ENCODE measurements at places on chromosomes 5 and 9. TPM values are rescaled to one million over a fixed set of nuclear protein-coding genes. Genes with fewer than 3 reads are reported as not detected.

DNA sequence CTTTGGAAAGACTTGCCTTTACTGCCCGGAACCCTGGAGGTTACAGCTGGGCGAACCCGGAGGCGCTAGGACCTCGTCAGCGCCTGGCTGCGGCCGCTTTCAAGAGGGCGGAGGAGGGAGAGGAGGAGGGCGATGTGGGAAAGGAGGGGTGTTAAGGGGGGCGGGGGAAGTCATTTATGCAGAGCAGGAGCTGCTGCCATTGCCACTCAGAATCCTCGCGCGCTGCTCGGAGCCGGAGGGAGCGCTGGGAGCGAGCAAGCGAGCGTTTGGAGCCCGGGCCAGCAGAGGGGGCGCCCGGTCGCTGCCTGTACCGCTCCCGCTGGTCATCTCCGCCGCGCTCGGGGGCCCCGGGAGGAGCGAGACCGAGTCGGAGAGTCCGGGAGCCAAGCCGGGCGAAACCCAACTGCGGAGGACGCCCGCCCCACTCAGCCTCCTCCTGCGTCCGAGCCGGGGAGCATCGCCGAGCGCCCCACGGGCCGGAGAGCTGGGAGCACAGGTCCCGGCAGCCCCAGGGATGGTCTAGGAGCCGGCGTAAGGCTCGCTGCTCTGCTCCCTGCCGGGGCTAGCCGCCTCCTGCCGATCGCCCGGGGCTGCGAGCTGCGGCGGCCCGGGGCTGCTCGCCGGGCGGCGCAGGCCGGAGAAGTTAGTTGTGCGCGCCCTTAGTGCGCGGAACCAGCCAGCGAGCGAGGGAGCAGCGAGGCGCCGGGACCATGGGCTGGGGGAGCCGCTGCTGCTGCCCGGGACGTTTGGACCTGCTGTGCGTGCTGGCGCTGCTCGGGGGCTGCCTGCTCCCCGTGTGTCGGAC lies at the start of gene PCSK5:
Gene PCSK5 (plus strand): TSS at position 202 of the 805 bp plus-strand sequence. CDS start 509 bp downstream, at position 711.
- H3K4me3 ChIP-seq = peak within 1 kb of the TSS; percentile 74
- H3K27ac ChIP-seq = peak within 1 kb of the TSS; percentile 48
- peaks cover 6% of the 10 kb centered on the region for H3K4me1 ChIP-seq

The QRFP gene
- not detected for total RNA-seq

- DNase-seq = no peak
- no peak overlapping the region for H3K4me3 ChIP-seq
- H3K36me3 ChIP-seq = no peaks in the 10 kb centered on the region
- no peaks in the 10 kb centered on the region for H3K27me3 ChIP-seq
- H3K4me1 ChIP-seq = no peaks in the 10 kb centered on the region
Observed at GRCh38 chr5:79961716-79962574, 29.1 kb downstream of the MTX3 start.

The ZBTB34 gene
- 4.4 TPM for total RNA-seq

- H3K4me3 ChIP-seq = no peak overlapping the region
- DNase-seq = no peak
- H3K36me3 ChIP-seq = no peaks in the 10 kb centered on the region
- H3K4me1 ChIP-seq = no peaks in the 10 kb centered on the region
Observed at GRCh38 chr5:32683125-32683524, 28.0 kb upstream of the NPR3 start.

DNA sequence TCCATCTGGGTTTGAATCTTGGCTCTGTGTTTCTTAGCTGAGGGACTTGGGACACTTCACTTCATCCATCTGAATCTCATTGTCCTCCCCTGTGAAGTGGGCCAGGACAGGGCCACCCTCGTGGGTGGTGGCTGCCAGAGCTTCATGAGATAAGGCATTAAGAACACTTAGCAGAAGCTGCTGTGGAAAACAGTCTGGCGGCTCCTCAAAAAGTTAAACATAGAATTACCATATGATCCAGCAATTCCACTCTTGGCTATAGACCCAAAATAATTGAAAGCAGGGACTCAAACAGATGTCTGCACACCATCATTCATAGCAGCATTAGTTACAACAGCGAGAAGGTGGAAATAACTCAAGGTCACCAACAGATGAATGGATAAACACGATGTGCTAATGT lies 42.4 kb upstream of the GGTA1 start:
- H3K4me3 ChIP-seq = no peak overlapping the region
- no peak overlapping the region for H3K27ac ChIP-seq
- H3K27me3 ChIP-seq = no peaks in the 10 kb centered on the region
- no peak for DNase-seq
- H3K36me3 ChIP-seq = no peaks in the 10 kb centered on the region

- H3K36me3 ChIP-seq = peaks cover 18% of the 10 kb centered on the region
- H3K4me1 ChIP-seq = peaks cover 16% of the 10 kb centered on the region
- peak overlapping the region; percentile 93 for H3K27ac ChIP-seq
- DNase-seq = peak; percentile 39
- H3K27me3 ChIP-seq = no peaks in the 10 kb centered on the region
- H3K4me3 ChIP-seq = peak overlapping the region; percentile 80
Observed at GRCh38 chr5:41925555-41925951, 472 bp downstream of the FBXO4 start.

GRCh38 chr9:129078691-129079503 lies 2.0 kb upstream of the DOLPP1 start:
- H3K36me3 ChIP-seq = no peaks in the 10 kb centered on the region
- DNase-seq = no peak
- no peak overlapping the region for H3K4me3 ChIP-seq
- H3K27me3 ChIP-seq = no peaks in the 10 kb centered on the region

The IL13 gene
- total RNA-seq = not detected

- H3K4me3 ChIP-seq = no peak overlapping the region
Observed at GRCh38 chr5:59238126-59238902, 655.2 kb downstream of the PDE4D start.

The SLC25A46 gene
- total RNA-seq = 77.9 TPM

The GABRA1 gene
- total RNA-seq = not detected

DNA sequence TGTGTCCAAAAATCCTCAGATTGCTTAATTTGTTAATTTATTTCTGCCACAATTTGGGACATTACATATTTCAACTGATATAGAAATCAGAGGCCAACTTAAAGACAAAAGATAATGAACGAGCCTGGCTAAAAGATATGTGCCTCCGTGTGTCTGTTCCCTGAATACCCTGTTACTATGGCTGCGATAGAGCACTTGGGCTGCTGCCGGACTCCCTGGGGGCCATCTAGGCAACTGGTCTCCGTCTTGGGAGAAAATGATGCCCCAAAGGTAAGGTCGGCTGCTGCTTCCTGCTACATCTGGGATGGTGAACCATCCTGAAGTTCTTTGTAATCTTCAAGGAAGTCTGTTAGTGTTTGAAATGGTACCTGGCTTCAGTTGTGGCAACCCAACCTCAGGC lies 72.0 kb downstream of the RCL1 start:
- no peak overlapping the region for H3K4me3 ChIP-seq
- no peak for DNase-seq
- no peaks in the 10 kb centered on the region for H3K27me3 ChIP-seq
- H3K27ac ChIP-seq = no peak overlapping the region
- H3K36me3 ChIP-seq = peaks cover 18% of the 10 kb centered on the region

DNA sequence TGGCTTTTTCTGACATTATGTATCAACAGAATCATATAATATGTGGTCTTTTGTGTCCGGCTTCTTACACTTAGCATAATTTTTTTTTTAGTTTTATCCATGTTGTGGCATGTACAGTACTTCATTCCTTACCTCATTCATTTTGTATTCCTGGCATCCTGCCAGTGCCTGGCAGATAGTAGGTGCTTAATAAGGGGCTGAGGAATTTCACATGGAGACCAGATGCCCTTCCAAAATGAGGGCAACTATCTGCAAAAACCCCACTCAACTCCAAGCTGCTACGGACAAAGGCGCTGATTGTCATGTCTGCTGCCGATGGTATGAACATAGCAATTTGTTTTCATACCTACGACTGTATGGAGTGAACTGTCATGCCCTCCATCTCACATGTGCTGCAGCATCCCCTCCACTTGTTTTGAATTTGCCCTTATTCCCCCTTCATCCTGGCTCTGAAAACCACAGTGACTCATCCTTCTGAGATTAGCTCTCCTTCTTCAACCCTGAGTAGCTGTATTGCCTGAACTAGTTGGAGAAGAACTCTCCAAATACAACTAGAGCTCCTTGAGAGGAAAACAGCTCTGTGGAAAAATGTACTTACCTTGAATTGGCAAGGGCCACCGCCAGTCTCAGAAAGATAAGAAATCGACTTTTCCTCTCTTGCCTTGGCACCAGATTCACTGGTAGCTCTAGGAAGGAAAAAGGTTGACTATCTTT lies 41.3 kb upstream of the FOXE1 start:
- H3K4me3 ChIP-seq = no peak overlapping the region
- H3K4me1 ChIP-seq = no peaks in the 10 kb centered on the region
- no peak for DNase-seq
- no peaks in the 10 kb centered on the region for H3K36me3 ChIP-seq
- no peaks in the 10 kb centered on the region for H3K27me3 ChIP-seq
- H3K27ac ChIP-seq = no peak overlapping the region

The HTR1A gene
- total RNA-seq = not detected

DNA sequence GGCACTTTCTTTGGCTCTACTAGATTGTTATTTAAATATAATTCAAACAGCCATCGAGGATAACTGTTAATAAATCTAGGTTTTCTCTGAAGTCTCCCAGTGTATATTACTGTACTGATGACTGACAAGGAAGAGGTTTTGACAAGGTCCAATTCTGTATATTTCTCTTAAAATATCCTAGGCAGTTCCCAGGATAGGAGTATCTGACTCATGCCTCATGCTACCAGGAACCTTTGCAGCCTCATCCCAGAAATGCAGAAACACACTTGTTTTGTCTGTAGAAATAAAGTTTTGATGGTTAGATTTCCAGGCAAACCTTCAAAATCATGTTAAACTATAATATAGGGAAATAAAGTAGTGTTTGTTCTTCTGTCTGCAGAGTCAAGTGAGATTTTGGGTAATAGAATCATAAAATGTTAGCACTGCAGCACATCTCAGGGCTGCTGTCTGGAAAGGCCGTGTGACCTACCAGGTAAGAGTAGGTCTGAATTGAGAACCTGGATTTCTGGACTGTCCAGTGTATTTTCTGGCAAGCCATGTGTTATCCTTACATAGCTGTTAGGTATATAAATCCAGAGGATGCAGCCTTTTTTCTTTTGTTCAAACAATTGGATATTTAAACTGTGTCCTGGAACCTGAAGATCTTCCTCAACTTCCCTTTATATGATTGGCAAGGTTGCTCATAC lies 8.3 kb downstream of the UBE2D2 start:
- H3K4me1 ChIP-seq = peaks cover 47% of the 10 kb centered on the region
- peaks cover 16% of the 10 kb centered on the region for H3K36me3 ChIP-seq

- DNase-seq = no peak
- peaks cover 47% of the 10 kb centered on the region for H3K4me1 ChIP-seq
Observed at GRCh38 chr5:163506726-163507125, 1.3 kb downstream of the MAT2B start.

The SPINK6 gene
- total RNA-seq = not detected

DNA sequence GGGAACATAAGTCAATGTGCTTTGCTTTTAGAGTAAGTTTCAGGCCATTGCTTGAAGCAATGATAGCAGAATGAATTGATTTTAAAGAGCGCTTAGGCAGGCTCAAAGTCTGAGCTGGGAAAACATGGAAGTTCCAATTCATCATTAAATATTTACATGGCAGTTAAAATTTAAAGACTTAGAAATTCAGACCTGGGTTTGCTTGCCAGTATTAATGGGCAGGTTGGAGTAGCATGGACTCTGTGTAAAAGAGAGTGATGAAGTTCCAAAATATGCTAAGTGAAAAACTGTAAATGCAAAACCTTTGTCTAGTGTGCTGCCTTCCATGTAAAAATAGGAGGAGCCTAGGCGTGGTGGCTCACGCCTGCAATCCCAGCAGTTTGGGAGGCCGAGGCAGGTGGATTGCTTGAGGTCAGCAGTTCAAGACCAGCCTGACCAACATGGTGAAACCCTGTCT lies 48.3 kb upstream of the PIK3R1 start:
- no peak for DNase-seq
- H3K36me3 ChIP-seq = no peaks in the 10 kb centered on the region
- no peak overlapping the region for H3K4me3 ChIP-seq
- no peak overlapping the region for H3K27ac ChIP-seq

The DIPK1B gene
- total RNA-seq = 2.4 TPM

DNA sequence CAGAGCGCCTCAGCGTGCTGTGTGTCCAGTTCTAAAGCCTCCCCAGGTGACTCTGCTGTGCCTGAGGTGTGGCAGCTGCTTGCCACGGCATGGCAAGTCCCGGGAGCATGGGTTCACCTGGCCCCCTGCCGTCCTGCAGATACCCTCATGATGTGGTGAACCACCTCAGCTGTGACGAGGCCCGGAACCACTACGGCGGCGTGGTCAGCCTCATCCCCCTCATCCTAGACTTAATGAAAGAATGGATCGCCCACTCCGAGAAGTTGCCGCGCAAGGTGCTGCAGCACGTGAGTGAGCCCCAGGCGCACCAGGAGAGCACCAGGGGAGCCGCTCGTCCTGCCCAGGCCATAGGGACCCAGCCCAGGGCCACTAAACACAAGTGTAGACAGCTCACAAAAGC lies 9.5 kb downstream of the SPACA9 start:
- H3K27me3 ChIP-seq = no peaks in the 10 kb centered on the region
- DNase-seq = no peak
- no peaks in the 10 kb centered on the region for H3K4me1 ChIP-seq
- H3K36me3 ChIP-seq = peaks cover 6% of the 10 kb centered on the region
- no peak overlapping the region for H3K27ac ChIP-seq

The DMRT3 gene
- 0.44 TPM for total RNA-seq

- no peak overlapping the region for H3K4me3 ChIP-seq
- H3K27me3 ChIP-seq = no peaks in the 10 kb centered on the region
- no peak for DNase-seq
- H3K4me1 ChIP-seq = no peaks in the 10 kb centered on the region
Observed at GRCh38 chr9:81423589-81424326, 265.6 kb downstream of the TLE1 start.

The CD72 gene
- total RNA-seq = 0.66 TPM

All from psoas muscle (tissue), 8 donors.